MM.1S (cell line): ENCODE measurements at places on chromosomes 1 and 21.

GRCh38 chr1:175171036-175171913 lies 21.3 kb downstream of the KIAA0040 start:
- DNase-seq: no peak

DNA sequence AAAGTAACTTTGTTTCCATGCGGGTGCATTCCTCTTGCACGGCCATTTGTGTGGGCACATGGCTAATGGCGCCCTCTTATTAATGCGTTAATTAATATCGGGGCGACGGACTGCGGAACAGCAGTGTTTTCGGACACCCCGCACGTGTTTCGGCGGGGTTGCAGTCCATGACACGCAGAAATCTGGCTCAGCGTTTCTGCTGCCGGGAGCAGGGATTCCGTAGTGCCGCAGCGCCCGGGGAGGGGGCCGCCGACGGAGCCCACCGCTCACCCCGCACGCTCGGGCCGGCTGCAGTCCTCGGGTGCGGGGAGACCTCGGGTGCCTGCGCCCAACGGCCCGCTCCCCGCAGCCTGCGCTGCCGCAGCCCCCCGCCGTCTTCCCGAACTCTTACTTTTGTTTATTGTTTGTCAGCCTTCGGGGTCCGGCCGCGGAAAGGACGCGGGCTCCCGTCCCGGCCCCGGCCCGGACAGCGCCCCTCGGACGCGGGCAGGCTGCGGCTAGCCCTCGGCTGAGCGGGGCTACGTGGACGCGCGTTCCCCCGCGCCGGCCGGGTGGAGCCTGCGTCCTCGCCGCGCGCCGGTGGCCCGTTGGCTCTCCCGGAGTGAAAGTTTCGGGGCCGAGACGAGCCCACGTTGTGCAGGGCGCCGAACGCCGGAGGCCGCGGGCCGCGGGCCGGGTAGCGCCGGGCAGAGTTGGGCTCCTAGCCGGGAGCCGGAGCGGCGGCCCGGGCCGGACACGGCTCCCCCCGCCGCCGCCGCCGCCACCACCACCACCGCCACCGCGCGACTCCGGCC lies 849 bp downstream of the NFIA start:
- no peak for DNase-seq

- no peak for DNase-seq
Observed at GRCh38 chr1:47506053-47506452, 68.2 kb downstream of the FOXD2 start.

DNA sequence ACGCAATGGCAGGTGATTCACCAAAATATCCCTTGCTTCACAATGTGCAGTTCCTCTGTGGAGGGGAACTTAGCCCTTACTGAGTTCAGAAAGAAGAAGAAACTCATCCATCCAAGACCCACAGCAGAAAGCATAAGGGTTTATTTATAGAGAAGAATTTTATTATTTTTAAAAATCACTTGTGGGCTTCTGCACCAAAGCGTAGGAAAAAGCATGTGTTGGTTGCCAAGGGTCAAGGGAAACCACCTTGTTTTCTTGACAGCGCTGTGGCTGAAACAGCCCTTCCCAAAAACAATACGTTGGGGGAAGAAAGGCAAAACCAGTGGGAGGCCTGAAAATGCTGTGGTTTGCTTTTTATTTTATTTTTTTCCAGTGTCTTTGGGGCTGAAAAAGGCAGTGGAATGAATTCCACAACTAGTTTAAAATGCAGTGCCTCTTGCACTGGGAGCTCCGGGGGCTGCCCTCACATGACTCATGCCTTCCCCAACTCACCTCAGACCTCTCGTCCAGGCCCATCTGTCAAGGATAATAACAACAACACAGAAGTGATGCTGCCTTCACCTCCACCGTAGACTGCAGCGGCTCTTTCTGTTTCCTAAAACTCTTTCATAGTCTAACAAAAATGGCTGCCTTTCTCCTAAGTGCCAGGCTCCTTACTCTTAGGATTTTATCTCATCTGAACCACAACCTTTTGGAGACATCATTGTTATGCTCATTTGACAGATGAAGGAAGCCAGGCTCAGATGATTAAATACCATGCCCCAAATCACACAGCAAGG lies 224.2 kb upstream of the JUN start:
- DNase-seq: peak; percentile 71

- no peak for DNase-seq
Observed at GRCh38 chr1:211247921-211248320, 11.2 kb upstream of the RCOR3 start.

DNA sequence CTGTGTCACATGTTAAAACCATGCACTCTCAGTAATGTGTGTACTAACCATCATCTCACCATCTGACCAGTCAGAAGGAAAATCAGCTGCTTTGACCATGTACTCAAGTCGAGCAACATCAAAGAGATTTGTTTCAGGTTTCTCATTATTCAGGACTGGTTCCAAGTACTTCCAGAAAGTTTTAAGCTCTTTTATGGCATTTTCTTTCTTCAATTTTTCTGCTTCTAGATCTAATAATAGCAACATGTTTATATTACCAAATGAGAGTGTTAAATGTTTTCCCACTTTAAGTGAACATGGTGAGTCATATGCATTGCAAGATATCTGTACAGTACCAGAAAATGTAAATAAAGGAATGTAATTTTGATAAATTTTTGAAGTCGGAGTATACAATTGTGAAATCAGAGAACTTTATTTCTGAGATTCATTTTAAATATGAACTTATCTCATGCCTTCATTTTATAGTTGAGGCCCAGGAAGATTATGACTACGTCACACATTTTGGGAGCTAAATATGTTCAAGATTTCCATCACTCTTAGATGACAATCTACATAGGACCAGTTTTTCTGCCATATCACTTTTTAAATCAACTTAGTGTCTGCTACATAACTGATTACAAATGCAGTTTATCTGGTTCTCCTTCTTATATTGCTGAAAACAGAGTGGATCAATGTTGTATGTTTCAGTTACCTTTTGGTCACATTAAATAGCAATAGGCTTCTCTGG lies 87.2 kb downstream of the SPAG17 start:
- DNase-seq: no peak

DNA sequence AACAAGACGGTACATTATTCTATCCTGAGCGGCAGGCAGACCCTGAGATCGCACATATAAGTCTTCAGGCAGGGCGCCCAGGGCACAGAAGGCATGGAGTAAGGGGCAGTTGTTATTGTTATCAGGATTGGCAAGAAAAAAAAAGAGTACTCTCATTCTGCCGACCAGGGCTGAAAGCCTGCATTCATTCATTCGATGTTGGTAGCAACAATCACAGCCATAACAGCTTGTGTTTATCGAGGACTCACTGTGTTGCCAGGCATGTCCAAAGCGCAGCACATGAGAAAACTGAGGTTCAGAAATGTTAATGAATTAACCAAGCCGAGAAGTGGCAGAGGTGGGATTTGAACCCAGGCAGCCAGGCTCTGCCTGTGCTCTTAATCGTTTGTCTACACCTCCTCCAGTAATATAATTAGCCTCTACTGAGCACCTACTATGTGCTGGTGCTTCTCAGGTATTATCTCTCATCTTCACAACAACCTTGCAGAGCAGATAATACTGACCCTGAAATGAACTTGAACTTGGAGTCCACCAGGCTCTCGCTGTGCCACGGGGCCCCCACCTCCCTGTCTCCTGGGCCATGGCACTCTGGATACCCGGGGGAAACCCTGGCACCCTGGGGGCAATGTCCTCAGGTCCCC lies 56.2 kb downstream of the TAS1R2 start:
- no peak for DNase-seq

- DNase-seq: peak; percentile 99
Observed at GRCh38 chr1:24744911-24745710, at the start of gene CLIC4. CLIC4 (plus strand) TSS chr1:24745447; CDS start chr1:24745554, 107 bp downstream.

GRCh38 chr1:228668553-228669241 lies 66.6 kb upstream of the RHOU start:
- DNase-seq: no peak

GRCh38 chr1:204947338-204947737 lies 76.7 kb downstream of the NFASC start:
- no peak for DNase-seq

DNA sequence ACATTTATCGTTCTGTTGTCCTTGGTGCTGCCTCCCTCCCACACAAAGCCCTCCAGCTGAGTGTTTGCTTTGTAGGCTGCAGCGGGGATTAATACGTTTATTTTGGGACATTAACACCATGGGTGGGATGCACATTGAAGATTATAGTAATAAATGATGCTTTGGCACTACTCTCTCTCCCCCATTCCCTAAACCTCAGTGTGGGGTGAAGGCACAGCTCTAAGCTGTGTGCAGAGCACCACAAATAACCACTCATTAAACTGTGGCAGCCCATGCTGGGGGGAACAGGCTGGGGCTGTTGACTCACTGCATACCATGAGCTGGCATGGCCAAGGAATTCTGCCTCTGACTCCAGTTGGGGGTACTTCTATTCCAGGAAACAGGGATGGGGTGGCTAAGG lies 7.7 kb downstream of the PCP4L1 start:
- no peak for DNase-seq

- no peak for DNase-seq
Observed at GRCh38 chr1:21651214-21652042, 17.7 kb downstream of the RAP1GAP start.

DNA sequence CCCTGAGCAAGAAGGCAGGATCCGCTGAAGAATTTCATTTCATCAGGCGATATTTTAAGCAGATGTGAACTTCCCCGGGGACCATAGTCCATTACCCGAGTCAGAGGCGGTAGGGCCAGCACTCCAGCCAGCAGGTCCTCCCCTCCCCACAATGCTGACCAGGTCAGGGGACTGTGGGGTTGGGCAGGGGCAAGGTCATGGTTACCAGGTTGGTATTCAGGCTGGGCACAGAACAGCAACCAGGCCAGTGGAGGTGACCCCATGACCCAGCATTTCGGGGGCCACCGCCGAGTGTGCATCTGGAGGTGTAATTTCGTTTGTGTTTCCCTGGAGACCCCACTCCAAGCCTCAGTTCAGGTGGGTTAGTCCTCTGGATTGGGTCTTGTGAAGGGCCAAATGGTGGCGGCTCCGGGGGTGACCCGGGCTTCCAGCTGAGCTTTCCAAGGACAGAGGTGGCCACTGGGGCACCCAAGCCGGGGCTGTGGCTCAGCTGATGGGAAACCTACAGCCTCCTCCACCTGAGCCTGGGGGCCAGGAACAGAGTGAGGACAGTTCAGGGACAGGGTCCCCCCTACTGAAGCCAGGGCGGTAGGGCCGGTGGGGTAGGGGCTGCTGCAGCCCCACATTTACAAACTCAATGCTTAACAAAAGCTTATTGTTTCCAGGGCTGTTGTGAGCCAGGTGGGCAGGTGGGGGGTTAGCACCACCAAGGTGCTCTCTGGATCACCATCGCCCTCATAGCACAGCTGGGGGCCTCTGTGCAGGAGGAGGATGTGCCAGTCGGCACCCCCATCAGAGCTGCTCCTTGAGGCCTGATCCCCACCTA lies 2.8 kb downstream of the PRDM16 start:
- no peak for DNase-seq

- DNase-seq: no peak
Observed at GRCh38 chr1:67376381-67376780, 53.8 kb downstream of the SERBP1 start.

DNA sequence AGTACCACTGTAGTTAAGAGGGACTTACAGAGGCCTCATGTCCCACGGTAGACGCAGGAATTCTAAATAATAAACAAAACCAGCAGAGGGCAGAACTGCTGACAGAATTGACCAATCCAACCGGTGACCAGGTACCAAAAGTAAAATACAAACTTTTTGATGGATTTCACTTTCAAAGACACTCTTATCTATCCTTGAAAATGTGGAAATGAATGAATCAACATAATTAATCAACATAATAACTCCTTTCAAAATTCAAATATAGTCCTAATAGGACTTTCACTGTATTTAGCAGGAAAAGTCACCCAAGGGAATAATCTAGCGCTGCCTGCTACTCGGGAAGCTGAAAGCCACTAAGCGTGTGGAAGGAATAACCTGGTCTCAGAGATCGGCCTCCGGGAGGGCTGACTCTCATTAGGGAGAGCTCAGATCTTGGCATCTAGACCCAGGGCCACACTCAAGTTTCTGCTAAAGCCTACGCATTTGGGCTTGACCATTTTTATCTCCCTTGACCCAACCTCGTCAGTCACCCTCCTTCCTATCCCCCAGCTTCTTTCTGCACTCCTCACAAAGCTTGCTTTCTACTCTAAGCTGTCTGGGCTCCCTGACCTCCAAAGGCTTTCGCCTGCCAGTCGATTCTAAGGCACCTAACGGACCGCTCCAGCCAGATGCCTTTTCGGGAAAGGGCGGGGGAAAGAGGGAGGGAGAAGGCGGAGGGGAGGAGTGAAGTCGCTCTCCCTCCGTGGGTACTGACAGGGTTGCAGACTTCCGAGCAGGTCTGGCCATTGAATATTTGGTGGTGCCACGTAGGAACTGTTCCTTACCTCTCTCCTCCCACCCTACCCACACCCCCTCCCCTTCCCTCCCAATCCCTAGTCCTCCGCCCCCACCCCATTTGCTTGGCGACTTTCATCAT lies 1.6 kb downstream of the COL11A1 start:
- DNase-seq: peak; percentile 33
